Endothelial cell (in vitro differentiated cells): ENCODE measurements at places on chromosomes 1 and 21.

DNA sequence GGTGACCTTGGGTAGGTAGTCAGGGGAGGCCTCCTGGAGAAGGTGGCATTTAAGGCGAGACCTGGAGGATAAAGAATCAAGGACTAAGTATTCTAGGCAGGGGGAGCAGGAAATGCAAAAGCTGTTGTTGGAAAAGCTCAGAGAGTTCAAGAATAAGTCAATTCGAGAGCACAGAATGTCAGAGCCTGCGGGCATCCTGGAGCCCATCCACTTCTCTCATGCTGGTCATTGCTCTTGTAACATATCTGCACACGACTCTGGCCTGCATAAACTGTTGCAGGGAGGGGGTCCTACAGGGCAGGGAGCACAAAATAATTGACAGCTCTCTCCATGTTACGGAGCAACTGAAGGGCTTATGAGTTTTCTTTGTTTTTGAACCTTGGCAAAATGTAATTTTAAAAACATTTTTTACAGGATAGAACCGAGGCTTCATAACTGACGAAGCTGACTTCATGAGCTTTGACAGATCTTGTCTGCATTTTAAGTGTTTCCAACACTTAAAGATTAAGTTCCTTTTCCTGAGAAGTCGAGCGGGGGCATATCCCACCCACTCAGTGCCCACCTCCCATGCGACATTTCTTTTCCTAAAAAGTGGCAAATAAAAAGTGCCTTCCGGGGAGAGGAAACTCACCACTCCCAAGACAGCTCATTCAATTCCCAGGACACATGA, 4.2 kb downstream of the PLA2G5 start:
- H3K27ac ChIP-seq = no peak overlapping the region
- no peak for DNase-seq
- H3K27me3 ChIP-seq = peaks cover 12% of the 10 kb centered on the region
- H3K4me3 ChIP-seq = no peak overlapping the region

GRCh38 chr1:162029157-162029556, 5.5 kb upstream of the OLFML2B start:
- DNase-seq = no peak
- peaks cover 4% of the 10 kb centered on the region for H3K36me3 ChIP-seq
- H3K4me1 ChIP-seq = peaks cover 4% of the 10 kb centered on the region

DNA sequence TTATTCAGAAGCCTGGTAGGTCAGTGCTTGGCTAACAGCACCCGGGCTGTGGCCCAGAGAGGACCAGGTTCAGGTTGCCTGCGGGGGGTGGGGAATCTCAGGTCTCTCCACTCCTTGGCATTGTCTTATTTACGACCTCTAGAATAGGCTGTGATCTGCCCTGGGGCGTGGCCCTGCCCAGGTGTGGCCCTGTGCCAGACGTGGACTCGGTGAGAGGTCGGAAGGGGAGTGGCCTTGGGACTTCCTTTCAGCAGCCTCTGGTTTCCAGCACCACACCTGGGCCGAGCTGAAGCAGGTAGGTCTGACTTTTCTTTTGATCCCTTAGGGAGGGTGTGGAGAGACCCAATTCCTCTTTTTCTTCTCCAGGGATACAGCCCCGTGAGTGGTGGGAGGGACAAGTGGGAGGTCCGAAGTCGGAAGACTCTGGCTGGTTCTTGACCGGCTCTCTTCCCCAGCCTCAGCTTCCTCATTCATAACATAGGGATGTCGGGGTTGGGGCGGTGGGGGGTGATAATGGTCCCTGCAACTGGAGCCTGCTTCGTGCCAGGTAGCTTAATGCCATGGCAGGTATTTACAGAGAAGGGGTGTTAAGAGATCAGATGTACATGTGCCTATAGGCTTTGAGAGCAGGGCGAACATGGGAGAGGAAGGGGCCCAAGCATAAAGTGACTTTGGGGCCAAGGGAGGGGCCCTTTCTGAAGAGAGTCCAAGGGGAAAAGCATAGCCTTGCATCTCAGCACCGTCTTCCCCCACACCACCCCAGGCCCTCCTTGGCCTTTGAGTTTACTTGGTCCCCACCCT, 16.5 kb downstream of the ACOT11 start:
- peaks cover 5% of the 10 kb centered on the region for H3K27me3 ChIP-seq
- H3K27ac ChIP-seq = no peak overlapping the region
- H3K4me1 ChIP-seq = peaks cover 39% of the 10 kb centered on the region
- H3K36me3 ChIP-seq = peaks cover 13% of the 10 kb centered on the region

DNA sequence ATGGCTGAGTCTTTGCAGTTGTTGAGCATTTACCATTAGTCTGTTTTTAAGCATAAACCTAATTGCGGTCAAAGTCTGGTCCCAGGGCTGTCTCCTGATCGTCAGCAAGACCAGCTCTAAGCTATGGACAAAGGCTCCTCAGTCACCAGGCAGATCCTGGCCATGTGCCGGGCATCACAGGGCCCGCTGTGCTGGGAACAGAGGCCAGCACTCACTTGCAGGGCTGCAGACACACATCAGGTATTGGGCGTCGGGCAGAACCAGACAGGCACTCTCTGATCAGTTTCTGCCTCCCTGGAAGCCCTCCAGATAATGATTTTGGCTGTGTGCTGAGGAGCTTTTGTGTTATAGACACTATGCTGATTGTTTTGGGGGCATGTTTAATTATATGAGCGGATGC, 26.6 kb downstream of the TMEM51 start:
- no peak for DNase-seq
- H3K27ac ChIP-seq = peak overlapping the region; percentile 98
- H3K4me3 ChIP-seq = no peak overlapping the region
- peaks cover 71% of the 10 kb centered on the region for H3K4me1 ChIP-seq

DNA sequence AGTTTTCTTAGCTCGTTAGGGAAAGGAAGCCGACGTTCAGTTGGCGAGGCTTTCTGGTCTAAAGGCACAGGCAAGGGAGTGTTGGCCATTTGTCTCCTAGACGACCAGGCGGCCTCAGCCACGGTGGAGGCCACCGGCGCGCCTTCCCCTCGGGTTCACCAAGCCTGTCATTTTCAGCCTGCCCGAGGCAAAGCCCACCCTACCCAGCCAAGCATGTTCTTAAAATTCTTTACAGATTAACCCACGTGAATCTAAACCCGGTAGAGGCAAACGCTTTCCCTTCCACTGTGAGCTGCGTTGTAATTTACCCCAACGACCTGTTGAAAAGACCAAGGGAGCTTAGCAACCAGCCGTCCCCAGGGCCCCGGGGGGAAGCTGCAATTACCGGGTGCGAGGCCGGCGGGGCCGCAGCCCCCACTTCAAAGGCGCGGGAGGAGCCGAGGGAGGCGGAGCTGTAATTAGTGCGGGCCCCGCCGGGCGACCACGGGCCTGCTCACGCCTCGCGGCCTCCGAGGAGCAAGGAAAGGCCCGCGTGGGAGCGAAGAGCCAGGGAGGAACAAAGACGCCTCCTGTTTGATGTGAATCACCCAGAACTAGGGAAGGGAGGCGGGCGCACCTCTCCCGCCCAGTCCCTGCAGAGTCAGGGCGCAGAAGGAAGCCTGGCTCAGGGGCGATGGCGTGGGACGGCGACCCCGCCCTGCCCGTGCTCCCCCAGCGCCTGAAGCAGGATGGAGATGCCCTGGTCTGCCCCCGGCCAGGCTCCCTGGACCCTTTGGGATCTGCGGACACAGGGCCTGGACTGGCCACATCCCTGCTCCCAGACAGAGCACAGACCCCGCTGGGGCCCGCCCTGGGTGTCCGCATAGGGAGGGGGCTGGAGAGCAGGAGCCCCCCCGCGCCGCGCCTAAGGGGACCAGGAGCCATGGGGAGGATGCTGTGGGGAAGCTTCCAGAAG, 12.1 kb upstream of the TSPEAR start:
- H3K4me1 ChIP-seq = no peaks in the 10 kb centered on the region
- no peak for DNase-seq

DNA sequence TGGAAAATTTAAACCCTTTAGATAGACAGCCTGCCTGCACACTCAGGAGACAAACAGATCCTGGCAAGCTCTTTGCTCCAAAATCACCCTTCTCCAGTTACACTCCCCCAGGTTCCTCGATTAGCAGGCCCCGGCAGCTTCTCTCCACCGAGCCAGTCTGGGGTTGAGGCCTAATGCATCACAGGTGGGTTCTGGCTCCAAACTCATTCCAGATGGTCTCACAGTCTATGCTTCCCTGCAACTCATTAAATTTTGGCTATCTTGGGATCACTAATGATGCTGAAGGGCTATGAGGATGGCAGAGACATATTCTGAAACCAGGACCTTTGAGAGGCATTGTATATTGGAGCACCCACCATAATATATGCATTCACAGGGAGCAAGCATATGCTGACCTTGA, 559.8 kb upstream of the USP24 start:
- no peak for DNase-seq
- H3K27me3 ChIP-seq = no peaks in the 10 kb centered on the region
- no peak overlapping the region for H3K27ac ChIP-seq
- no peaks in the 10 kb centered on the region for H3K36me3 ChIP-seq

DNA sequence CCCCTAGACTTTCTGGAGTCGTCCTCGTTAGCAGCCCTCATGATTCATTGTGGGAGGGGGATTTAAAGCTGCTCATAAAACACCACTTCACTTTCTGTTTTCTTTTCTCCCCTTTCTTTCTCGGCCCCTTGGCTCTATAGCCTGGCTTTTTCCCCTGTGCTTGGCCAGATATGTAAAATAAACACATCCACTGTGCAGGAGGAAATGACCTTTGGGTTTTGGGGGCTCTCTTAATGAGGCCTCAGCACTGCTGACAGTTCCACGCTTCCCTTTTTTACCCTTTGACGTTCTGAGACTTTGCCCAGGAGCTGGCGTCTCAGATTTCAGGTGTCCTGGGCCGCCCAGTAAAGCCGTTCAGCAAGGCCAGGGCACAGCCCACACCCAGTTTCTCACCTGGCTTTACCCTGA, 65.7 kb downstream of the RUNX3 start:
- H3K36me3 ChIP-seq = no peaks in the 10 kb centered on the region
- H3K4me3 ChIP-seq = no peak overlapping the region
- peak overlapping the region; percentile 63 for H3K27ac ChIP-seq
- H3K4me1 ChIP-seq = peaks cover 14% of the 10 kb centered on the region
- DNase-seq = no peak
- H3K27me3 ChIP-seq = peaks cover 12% of the 10 kb centered on the region

GRCh38 chr1:174217787-174218574, 58.7 kb downstream of the RABGAP1L start:
- H3K4me1 ChIP-seq = no peaks in the 10 kb centered on the region
- DNase-seq = no peak
- H3K27ac ChIP-seq = no peak overlapping the region
- peaks cover 10% of the 10 kb centered on the region for H3K36me3 ChIP-seq

DNA sequence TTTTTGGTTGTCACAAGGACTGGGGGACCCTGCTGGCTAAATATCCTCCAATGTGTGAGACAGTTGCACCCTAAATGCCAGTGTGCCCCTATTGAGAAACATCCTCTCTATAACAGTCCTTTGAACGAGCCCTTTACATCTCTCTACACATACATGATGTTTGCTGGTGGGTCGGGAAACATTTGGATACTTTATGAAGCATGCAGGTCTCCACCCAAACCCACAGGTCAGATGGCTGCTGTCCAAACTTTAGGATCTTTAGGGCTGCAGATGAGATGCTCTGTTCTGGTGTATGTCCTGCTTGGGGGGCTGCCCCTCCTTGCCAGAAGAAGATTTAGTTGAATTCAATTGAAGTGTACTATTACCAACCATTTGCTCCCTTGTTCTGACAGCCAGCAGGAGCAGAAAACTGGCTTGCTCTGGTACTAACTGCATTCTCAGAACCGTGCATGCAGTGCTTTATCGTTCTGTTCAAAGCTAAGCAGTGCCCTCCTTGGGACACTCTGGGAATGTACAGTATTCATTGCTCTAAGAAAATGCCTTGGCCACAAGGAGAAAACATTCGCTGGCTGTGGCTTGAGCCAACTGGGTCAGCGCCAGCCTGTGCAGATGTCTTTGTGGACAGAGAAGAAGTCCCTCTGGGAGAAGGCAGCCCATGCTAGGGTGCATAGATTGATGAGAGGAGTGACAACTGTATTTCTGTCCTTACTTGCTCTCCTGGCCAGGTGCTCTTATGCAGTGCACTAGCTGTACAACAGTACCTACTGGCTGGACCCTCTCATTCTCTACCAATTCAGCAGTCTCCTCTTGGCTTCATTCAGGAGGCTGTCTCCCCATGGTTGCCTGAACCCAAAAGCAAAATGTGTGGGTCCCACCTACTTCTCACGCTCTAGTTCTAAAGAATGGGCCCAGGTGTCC, 61.4 kb upstream of the DIRAS3 start:
- H3K27me3 ChIP-seq = peaks cover 1% of the 10 kb centered on the region
- H3K4me1 ChIP-seq = peaks cover 3% of the 10 kb centered on the region
- no peak overlapping the region for H3K4me3 ChIP-seq
- H3K36me3 ChIP-seq = no peaks in the 10 kb centered on the region
- H3K27ac ChIP-seq = peak overlapping the region; percentile 6
- DNase-seq = peak; percentile 38

DNA sequence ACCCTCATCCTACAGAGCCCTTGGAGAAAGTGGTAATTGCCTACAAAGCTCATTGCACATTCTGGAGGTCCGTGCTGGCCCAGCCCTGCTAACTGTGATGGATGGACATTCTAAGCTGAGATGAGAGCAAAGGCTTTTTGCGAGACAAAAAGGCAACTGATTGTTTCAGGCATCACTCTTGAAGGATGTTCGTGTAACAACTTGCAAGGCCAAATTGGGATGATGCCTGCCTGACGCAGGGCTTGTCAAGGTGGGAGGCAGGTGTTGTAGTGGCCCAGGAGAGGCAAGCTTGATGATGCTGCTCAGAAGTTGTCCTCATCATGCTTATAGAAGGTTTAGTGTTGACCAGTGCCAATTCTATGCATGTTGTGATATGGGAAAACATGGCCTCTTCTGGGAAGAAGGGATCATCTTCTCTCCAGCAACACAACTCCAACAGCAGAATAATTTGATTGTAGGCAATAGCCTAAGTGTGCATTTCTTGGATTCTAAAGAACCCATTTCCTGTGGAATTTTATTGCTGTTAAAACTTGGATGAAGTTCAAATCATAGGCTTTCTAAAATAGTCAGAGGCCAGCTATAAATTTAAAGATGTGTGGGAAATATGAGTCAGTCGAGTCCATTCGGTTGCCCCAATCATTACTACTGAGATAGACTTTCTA, 102.5 kb upstream of the COA6 start:
- DNase-seq = no peak
- peaks cover 4% of the 10 kb centered on the region for H3K36me3 ChIP-seq
- H3K4me3 ChIP-seq = no peak overlapping the region
- H3K27me3 ChIP-seq = peaks cover 2% of the 10 kb centered on the region

- H3K27ac ChIP-seq = peak overlapping the region; percentile 92
- H3K4me3 ChIP-seq = peak overlapping the region; percentile 59
- peaks cover 7% of the 10 kb centered on the region for H3K27me3 ChIP-seq
- DNase-seq = peak; percentile 57
- H3K36me3 ChIP-seq = peaks cover 64% of the 10 kb centered on the region
These were observed 14.1 kb downstream of the PEA15 start for GRCh38 chr1:160219062-160219929.

DNA sequence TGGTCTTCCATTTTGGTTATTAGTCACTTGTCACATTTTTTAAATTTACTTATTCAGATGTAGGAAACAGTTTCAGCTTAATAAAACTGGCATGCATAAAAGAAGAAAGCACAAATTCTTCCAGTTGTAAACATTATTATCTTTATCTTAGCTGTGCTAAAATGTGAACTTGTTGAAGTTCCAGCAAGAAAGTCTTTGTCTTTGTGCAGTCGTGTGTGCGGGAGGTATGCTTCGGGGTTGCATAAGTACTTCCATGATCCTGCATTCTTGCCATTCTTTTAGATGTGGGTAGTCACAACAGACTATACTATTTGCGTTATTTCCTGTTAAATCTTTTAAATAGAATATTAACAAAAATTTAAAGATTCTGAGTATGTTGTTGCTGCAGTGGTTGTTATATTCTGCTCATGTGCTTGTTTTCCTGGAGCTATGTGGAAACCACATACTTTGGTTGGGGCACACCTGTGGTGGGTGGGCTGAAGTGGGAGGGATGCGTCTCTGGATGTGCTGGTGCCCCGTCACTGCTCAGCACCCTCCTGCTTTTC, 49.9 kb downstream of the CBS start:
- H3K4me3 ChIP-seq = no peak overlapping the region
- peaks cover 5% of the 10 kb centered on the region for H3K4me1 ChIP-seq
- peaks cover 24% of the 10 kb centered on the region for H3K36me3 ChIP-seq
- peak overlapping the region; percentile 48 for H3K27ac ChIP-seq
